ENCODE measurements at places on chromosomes 1 and 21.

DNA sequence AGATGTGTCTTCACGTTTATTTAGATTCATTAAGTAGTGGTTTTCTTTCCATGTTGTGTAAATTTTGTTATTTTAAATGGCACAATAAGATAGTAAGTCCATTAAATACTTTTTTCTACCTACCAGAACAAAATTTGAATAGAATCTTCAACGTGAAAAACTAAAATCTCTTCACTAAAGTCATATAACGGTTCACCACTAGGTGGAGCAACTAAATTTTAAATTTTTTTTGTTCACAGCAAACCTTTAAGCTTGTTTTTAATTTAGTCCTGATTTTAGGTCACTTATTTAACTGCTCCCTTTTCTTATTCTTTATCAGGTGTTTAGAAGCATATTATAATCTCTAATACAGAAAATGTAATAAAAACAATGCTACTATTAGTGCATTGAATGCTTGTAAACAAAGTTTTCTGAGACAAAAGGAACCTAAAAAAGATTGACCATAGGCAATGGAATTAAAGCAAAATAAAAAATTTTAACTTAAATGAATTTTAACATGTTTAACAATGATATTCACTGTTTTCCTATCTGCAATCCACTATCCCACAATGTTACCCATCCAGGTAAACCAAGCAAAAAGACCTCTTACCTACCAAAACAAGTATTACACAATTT lies 28.3 kb upstream of the PKN2 start:
- DNase-seq: no peak

DNA sequence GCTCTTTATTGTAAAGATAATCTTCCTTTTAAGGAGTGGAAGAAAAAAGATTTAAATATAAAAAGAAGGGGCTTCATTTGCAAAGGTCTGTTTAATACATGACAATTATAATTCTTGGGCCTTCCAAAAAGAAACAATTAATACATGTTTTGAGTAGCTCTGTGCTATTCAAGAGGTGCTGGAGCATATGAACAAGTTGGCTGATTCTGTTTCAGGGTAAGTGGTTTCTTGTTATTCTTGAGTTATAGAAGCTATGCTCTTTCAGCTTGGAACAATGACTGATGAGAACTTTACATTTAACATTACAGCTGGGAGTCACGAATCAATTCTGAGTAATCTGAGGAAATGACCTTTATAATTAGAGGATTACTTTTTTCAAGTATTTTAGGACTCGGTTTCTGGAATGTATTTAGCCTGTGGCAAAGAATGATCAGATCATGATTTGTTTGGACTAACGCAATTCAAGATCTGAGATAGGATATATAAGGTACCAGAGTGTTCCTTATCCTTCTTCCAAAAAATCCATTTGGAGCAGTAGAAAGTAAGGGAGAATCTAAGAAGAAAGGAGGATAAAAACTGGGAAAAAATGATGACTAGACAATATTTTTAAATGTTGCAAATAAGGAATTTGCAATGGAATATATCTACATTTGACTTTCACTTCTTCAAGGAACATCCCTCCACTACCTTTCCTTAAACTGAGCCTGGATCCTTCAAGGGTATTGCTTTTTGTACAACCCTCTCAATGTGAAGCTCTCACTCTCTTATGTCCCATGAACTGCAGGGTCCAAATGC lies 77.1 kb upstream of the KCTD3 start:
- no peak for DNase-seq

GRCh38 chr1:35888255-35888654 lies 5.2 kb downstream of the AGO1 start:
- DNase-seq: no peak

DNA sequence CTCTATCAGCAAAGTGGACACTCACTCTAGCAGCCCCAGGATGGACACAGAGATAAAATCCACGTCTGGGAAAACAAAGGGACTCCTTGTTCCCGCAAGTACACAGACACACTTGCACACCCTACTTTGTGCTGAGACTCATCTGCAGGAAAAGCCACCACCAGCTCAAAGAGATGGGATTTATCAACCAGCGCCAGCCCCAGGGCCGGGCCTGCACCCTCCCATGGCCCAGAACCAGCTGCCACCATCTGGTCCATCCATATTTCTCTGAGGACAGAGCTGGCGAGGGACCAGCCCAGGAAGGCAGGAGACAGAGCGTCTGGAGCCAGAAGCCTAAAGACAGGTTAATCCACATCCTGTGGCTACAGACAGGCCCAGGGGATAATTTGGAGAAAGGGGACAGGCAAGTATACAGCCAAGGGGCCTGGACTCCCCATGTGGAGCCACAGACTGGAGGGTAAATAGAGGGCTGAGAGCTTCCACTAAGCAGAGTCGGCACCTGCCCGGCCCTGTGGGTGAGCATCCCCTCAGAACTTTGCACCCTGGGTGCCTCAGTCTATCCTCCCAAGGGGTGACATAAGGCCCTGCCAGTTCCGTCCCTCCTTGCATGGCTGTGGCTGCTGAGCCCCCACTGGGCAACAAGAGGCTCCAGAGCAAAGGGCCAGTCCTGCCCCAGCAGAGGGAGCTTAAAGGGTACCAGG lies 233.9 kb downstream of the PTPRU start:
- no peak for DNase-seq

DNA sequence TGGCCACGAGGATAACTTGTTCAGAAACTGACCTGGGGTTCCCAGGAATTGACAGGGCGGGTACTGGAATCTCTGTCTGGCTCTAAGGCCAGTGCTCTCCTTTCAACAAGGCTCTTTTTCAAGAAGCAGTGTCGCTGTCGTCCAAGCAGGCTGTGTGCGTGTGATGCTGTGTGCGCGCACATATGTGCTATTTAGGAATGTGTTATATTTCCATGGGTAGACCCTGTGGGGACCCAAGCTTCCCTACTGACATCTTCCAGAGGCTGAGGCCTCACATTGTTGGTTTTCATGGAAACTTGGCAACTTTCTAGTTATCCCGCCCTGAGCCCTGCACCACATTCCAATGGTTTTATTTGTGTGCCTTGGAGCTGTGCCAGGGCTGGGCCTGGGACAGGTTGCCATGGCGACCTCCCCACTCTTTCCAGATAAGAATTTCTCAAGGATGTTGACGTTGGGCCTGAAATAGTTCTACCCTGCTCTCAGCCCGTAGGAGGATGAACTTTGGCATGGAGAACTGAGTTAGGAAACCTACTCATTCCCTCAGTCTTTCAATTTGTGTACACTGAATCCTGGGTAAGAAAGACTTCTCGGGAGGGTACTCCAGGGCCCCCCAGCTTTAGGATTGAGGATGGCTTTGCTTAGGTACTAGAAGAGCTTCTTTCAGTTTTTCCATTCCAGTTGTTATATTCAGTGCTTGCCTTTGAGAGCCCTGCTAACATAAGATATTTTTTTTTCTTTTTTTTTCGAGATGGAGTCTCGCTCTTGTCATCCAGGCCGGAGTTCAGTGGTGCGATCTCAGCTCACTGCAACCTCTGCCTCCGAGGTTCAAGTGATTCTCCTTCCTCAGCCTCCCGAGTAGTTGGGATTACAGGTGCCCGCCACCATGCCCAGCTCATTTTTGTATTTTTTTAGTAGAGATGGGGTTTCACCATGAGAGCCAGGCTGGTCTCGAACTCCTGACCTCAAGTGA lies 38.8 kb upstream of the SRSF10 start:
- DNase-seq: no peak

DNA sequence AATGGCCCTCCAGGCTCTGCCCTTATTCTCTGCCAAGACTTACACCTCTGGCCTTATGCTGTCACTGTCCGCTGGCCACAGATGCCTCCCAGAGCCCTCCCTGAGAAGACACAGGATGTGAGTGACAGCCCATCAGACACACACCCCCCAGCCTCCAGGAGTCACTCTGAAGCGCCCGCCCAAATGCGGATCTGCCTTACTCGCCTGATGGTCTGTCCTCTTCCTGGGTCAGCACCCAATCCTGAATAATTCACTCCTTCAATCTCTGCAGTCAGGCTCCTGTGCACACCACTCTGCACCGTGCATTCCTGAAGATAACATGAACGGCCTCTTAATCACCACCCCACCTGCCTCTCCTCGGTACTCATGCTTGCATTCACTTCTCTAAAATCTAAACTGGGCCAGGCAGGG lies 14.7 kb downstream of the CLSTN1 start:
- no peak for DNase-seq

GRCh38 chr1:3819771-3820200 lies 23.5 kb upstream of the LRRC47 start:
- DNase-seq: no peak

- no peak for DNase-seq
These were observed 6.3 kb upstream of the GOLT1A start for GRCh38 chr1:204219971-204220616.

DNA sequence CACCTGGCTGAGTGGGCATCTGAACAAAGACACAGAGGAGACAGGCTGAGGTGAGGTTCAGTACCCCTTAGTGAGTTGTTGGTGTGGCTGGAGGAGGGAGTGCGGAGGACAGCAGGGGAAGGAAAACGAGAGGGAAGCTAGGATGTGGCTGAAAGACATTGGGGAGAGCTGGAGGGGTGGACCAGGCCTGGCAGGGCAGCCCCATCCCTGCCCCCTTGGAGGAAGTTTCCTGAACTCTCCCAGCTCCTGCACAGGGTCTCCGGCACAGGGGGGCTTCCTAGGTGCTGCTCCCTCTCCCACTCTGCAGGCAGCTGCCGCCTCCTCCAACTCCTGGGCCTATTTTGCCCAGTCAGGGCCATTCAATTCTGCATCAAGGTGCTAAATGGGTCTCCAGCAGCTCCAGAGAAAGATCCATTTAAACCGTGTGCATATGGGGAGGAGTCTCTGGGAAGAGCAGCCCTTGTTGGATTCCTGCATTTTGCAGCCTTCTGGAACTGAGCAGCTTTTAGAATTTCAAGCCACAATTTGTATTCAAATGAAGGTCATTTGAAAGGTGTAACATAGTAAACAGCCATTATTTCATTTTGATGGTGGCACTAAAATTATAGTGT lies 193.9 kb downstream of the CAMTA1 start:
- DNase-seq: no peak

DNA sequence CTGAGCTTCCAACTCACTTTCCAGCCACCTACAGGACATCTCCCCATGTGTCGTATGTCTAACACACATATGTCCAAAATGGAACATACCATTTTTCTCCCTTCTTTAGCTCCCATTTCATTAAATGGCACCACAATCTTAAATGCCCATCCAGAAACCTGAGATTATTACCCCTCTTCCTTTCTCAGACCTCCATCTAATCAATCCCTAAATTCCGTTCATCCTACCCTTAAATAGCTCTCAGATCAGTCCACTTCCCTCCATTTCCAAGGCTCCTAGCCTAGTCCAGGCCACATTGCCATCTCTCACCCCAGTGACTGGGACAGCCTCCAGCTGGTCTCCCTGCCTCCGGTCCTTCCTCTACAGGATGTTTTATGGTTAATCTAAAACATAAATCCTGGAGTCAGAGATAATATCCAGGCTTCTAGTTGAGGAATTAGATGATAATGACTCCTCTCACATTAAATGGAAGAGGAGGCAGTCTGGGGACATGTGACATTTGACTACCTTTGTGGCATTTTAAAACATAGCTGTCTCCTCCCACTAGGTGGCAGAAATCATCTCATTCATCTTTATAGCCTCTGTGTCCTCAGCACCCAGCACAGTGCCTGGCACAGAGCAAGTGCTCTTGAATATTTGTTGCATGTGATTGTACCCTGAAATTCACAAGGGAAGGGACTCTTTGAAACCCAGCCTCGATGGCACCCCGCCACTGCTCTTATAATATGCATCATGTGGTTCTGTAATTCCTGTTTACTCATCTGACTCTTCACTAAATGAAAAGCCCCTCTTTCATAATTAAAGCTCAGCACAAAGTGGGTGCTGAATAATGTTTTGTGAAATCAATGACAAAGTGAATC lies 102.3 kb downstream of the TMEM53 start:
- no peak for DNase-seq

GRCh38 chr1:207429963-207430362 lies 24.2 kb upstream of the CR2 start:
- no peak for DNase-seq

DNA sequence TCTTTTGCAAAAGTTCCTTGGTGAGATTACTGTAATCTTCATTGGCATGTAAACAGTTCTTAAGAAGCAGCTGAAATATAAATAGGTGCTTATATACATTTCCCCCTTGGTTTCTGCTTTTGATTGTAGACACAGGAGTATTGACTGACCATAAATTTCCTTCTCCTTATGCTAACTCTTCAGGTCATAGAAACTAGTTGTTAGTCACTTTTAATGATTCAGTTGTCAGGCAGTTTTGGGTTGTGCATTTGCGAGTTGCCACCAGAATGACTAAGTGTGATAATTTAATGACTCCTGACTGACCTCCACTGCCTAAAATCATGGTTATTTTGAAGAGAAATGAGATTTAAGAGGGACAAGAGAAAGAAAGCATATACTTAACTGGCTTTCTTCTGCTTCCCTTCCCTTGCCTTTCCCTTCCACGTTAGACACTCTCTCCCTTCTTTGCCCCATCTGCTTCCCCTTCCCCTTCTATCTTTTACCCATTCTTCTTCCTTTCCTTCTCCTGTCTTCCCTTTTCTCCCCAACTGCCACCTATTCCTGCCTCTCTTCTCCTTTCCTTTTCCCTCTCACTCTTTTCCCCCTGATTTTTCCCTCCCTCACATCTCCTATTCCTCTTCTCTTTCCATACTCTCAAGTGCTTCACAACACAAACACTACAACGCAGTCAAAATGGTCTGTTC lies 12.3 kb downstream of the ZMPSTE24 start:
- no peak for DNase-seq

- peak; percentile 85 for DNase-seq
These were observed at the start of gene ADORA1 for GRCh38 chr1:203127666-203128430. TSS of gene ADORA1 (plus strand) at chr1:203127726. CDS start at chr1:203128842, 1,116 bp downstream.

DNA sequence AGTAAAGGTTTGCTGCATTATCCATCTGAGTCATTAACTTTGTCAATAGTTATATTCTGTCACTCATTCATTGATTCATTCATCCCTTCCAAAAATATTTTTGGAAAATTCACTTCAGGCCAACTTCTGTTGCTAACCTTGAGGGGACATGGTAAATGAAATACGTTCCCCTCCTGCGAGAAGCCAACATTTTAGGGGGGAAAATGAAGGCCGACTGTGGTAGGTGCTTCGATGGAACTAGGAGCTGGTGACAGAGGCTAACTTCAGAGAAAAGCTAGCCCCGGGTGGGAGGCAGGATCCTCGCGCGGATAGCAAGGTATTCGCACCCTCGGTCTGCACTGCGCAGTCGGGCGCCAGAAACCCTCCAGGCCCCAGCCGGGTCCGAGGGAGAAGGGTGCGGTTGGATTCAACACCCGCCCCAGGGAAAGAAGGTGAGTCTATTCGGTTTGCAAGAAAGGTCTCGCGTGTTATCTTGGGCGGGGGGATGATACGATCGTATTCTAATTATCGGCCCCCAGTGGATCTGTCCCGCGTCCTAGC lies 646 bp upstream of the RRP15 start:
- DNase-seq: no peak

All from vagina (tissue), 2 donors.